ENCODE measurements at places on chromosomes 5 and 9. TPM values are rescaled to one million over a fixed set of nuclear protein-coding genes. Genes with fewer than 3 reads are reported as not detected.
A peak's percentile ranks its signal among the peaks of the same experiment; 100 is the strongest.

- peak; percentile 43 for DNase-seq
Observed at GRCh38 chr9:93161786-93162562, 22.0 kb upstream of the WNK2 start.

DNA sequence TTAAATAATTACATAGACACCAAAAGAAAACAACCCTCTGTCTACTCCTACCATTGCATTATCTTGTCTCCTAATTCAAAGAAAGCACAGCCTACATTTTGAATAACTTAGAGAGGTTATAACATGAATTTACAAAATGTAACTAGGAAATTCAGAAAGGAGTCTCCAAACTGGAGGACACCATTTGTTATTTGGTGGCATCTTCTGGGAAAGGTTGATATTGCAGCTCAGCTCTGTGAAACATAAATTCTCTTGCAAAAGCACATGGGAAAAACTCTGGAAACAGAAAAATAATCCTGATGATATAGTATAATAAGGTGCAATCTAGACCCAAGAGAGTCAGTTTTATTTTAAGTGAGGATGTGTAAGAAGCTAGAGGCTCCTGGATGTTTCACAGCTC is 215.3 kb downstream of the MLLT3 start:
- no peak for DNase-seq

- no peak for DNase-seq
Observed at GRCh38 chr5:173535976-173536639, 80.3 kb downstream of the BOD1 start.

GRCh38 chr9:97954550-97954989 is 16.6 kb upstream of the HEMGN start:
- DNase-seq: no peak

DNA sequence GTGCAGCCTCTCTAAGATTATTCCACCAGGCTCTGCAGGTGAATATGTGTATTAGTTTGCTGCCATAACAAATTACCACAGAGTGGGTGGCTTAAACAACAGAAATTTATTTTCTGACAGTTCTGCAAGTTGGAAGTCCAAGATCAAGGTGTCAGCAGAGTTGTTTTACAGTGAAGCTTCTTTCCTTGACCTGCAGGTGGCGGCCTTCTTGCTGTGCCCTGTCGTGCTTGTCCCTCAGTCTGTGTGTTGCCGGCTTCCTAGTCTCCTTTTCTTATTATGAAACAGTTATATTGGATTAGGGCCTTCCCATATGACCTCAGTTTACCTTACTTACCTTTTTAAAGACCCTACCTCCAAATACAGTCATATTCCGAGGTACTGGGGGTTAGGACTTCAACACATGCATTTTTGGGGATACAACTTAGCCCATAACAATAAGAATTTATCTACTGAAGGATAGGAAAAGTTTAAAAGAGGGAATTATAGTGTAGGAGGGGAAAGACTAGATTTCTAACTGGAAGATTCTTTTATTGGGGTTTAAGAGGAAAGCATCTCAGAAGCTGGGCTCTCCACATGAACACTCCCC is 97.4 kb downstream of the OSTF1 start:
- no peak for DNase-seq

BHMT gene
- not detected for total RNA-seq

DNA sequence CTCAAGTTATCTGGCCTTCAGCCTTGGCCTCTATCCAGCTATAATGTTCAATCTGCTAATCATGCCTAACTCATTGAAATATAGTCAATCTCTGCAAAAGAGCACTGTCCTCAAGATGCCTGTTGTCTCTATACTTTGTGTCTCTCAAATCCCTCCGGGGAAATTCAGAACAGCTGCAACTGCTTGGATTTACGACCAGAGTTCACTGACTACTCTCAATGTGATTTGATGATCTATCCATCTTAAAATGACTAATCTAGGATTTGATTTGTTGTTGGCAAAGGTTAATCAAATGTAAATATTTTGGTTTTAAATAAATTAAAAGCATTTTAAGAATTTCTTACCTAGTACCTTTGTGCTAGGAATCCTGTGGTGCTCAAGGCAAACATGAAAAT is 40.9 kb downstream of the SVEP1 start:
- DNase-seq: no peak

WNT8A gene
- total RNA-seq: not detected

DNA sequence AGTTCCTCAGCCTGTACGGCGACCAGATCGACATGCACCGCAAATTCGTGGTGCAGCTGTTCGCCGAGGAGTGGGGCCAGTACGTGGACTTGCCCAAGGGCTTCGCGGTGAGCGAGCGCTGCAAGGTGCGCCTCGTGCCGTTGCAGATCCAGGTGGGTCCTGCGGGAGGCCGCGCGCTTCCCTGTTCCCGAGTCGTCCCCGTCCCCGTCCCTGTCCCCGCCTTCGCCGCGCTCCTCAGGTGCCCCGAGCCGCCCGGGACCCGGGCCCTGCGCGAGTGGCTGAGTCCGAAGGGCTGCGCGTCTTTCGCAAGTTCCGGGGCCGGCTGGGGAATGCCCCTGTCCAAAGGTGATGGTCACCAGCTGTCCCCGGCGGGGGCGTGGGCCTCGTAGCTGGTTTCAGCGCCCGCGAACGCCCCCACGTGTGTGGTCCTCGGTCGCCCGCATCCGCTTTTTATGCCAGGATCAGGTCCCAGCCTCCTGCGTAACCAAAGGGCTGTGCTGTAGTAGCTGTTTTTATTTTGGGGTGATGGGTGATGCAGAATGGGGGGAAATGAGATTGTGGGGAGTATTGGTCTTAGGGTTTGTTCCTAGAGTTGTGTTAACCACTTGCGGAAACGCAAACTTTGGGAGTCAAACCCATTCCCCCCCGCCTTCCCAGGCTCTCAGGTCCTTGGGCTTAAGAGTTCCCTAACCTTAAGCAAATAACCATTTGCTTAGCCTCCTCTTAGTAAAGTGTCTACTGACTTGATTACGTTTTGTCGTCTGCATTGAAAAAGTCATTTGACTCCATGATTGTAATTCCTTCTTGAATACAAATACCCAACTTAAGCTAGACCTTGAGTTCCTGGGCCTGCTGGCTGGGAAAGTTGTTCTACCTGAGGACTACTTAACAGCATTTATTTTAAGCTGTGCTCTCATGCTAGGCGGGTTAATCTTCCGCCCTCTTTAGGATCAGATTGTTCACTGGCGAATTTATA is 663 bp downstream of the ISOC1 start:
- DNase-seq: peak; percentile 85

DNA sequence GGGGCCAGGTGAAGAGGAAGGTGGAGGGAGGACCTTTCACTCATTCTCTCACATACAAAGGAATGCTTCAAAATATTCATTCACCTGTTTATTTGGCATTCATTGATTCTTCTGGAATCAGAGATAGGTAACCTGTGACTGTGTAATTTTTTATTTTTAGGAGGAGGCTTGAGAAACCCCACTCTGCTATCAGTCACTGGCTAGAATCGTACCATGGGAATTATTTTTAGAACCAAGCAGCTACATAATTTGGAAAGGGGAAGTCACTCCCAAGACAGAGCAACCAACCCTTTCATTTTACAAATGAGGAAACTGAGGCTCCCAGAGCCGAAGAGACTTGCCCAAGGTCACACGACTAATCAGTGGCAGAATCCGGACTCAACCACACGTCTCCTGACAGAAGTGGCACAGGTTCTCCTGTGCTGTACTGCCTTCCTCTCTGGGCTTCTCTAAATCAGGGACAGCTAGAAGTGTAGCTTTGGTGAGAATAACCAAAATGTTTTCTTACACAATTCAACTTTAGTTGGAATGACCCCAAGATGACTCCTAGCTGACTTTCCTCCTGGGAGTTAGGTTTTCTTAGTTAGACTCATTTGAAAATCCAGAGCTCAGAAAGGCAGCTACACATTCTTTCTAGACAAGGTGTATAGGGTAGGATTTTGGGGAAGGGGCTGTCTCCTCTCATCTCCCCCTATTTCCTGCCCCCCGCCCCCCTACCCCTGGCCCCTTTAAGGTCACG is 264.3 kb upstream of the PANK3 start:
- DNase-seq: no peak

GRCh38 chr9:115882911-115883310 is 270.7 kb upstream of the PAPPA start:
- DNase-seq: no peak

BSPRY gene
- not detected for total RNA-seq

CDH9 gene
- total RNA-seq: not detected

DNA sequence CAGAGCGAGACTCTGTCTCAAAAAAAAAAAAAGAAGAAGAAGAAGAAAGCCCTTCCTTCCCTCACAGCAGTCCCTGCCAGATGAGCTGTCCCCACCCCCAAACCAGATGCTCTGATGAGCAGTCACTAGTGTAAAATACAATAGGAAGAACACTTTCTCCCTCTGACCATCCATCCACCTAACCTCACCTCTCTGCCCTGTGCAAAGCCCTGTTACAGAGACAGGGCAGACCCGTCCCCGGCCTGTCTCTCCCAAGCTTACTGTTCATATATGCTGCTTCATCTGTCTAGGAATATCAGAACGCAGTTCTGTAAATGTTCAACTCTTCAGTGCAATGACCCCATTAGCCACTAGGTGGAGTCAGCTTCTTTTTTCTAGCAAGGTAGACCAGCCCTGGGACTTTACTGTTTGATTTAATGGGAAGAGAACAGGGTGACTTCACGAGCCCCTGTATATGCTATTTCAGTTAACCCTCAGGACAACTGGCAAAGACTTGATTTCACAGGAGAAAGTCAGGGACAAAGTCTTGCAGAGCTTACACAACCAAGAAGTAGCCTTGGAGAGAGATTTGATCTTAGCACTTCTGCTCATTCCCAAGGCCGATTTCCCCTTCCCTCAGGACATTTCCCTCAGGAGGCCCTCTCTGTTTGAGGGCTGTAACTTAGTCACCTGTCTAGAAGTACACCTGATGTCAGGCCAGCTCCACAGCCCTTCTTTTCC is 14.9 kb upstream of the FGFR4 start:
- peak; percentile 56 for DNase-seq

DNA sequence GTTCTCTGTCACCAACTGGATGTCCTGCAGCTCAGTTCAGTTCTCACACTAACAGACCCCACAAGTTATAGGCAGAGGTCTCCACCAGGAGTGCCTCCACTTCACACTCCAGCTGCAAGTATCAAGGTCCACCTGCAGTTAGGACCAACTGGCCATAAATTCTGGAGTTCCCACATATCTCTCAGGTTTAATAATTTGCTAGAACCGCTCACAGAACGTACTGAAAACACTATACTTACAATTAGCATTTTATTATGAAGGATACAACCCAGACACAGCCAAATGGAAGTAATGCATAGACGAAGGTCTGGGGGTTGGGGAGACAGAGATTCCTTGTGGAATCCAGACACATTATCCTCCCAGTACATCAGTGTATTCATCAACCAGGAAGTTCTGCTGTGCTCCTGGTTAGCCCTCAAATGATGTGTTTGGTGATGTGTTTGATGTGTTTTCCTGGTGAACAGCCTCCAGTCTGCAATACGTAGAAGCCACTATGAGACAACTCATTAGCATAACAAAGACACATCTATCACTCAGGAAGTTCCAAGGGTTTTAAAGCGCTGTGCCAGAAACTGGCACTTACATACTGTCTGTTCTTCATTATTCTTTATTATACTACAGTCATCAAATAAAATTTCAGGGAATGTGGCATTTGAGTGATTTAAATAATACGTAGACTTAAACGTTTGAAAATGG is 25.4 kb downstream of the OGN start:
- no peak for DNase-seq

- DNase-seq: no peak
Observed at GRCh38 chr5:59874675-59875074, 18.9 kb downstream of the PDE4D start.

DNA sequence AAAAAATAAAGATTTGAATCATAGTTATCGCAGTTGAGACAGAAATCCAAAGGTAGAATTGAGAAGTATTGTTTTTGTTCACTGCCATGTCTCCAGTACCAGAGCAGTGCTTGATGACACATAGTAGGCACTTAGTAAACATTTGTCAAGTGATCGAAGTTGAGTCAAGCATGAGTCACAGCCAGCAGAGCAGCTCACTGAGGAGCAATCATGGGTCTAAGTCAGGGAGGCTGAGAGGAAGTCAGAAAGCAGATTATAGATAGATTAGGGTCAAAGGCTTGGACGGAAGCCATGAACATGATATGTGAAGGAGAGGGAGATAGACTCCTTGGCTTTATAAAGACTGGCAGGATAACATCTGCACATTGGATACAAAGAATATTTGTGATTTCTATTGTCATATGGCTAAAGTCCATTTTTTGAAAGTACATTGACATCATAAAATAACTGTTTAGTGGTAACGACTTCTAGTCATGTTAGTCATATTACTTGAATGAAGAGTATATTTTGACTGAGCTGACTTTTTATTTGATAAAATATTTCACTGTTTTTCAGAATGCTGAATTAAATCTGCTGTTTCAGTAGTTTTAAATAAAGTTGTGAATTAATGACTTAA is 168.5 kb downstream of the RAB3C start:
- DNase-seq: no peak

SLC6A3 gene
- total RNA-seq: not detected

- DNase-seq: no peak
Observed at GRCh38 chr5:120614531-120615180, 150.6 kb downstream of the PRR16 start.

- DNase-seq: no peak
Observed at GRCh38 chr9:99414321-99414720, 192.2 kb downstream of the SEC61B start.

DNA sequence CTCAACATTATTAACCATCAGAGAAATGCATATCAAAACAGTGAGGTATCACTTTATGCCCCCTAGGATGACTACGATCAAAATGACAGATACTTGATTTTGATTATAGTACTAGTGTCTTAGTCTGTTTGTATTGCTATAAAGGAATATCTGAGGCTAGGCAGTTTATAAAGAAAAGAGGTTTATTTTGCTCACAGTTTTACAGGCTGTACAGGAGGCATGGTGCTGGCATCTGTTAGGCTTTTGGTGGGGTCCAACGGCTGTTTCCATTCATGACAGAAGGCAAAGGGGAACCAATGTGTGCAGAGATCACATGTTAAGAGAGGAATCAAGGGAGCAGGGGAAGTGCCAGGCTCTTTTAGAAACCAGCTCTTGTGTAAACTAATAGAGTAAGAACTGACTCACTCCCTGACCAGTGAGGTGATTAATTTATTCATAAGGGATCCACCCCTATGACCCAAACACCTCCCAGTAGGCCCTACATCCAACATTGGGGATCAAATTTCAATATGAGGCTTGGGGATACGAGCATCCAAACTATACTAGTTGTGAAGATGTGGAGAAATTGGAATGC is 16.0 kb upstream of the AFF4 start:
- DNase-seq: no peak

DNA sequence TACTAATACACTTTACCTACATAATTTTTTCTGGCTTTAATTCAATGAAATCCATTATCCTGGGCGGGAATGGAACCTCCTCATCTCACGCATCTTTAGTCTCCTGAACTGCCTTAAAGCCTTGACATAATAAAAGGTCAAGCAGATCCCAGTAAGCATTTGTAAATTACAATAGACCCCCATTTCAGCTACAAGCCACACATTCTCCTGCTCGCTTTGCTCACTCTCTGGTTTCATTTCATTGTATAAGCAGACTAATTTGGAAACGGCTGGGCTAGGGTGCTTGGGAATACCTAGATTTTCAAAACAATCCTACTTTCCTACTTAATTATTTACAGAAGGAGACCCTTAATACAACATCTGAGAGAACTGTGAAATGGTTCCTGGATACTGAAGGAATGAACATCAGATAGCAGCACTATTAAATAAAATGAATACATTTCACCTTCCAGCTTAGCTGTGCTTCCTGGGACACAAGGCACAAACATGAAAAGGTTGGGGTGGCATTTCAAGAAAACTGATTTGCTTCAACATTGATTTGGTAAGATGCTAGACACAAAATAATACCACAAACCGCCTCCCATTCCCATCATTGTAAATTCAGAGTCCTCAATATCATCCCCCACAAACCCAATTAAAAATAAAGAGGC is 1.5 kb downstream of the JAKMIP2 start:
- DNase-seq: no peak
